Glutamatergic neuron (in vitro differentiated cells): ENCODE measurements at places on chromosomes 6 and 20.

GRCh38 chr20:17571153-17571527 lies 1.3 kb downstream of the DSTN start:
- H3K36me3 ChIP-seq: no peaks in the 10 kb centered on the region
- H3K27me3 ChIP-seq: peaks cover 7% of the 10 kb centered on the region
- H3K4me3 ChIP-seq: peak overlapping the region; percentile 97
- peak overlapping the region; percentile 89 for H3K27ac ChIP-seq
- no peak for DNase-seq

DNA sequence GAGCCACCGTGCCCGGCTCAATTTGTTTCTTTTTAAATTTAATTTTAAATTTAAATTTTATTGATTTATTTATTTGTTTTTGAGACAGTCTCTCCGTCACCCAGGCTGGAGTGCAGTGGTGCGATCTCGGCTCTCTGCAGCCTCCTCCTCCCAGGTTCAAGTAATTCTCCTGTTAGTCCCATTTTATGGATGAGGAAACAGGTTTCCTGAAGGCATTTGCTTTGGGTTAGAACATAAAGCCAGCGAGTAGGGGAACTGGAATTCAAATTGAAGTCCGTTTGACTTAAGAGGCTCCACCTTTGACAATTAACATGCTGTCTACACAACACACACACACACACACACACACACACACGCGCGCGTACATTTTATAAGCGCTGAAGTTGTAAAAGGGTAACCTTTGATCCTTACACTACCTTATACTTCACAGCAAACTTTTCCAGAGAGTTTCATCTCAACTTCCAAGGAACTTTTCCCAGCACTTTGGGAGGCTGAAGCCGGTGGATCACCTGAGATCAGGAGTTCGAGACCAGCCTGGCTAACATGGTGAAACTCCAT lies 232.0 kb downstream of the BCAS1 start:
- no peak overlapping the region for H3K4me3 ChIP-seq
- H3K27ac ChIP-seq: no peak overlapping the region
- H3K4me1 ChIP-seq: no peaks in the 10 kb centered on the region
- H3K36me3 ChIP-seq: no peaks in the 10 kb centered on the region
- DNase-seq: no peak

- peaks cover 5% of the 10 kb centered on the region for H3K36me3 ChIP-seq
- peaks cover 3% of the 10 kb centered on the region for H3K4me1 ChIP-seq
- no peak overlapping the region for H3K27ac ChIP-seq
- peak overlapping the region; percentile 67 for H3K4me3 ChIP-seq
- peak; percentile 24 for DNase-seq
These were observed 54.6 kb upstream of the POLR1H start for GRCh38 chr6:30006170-30007131.

DNA sequence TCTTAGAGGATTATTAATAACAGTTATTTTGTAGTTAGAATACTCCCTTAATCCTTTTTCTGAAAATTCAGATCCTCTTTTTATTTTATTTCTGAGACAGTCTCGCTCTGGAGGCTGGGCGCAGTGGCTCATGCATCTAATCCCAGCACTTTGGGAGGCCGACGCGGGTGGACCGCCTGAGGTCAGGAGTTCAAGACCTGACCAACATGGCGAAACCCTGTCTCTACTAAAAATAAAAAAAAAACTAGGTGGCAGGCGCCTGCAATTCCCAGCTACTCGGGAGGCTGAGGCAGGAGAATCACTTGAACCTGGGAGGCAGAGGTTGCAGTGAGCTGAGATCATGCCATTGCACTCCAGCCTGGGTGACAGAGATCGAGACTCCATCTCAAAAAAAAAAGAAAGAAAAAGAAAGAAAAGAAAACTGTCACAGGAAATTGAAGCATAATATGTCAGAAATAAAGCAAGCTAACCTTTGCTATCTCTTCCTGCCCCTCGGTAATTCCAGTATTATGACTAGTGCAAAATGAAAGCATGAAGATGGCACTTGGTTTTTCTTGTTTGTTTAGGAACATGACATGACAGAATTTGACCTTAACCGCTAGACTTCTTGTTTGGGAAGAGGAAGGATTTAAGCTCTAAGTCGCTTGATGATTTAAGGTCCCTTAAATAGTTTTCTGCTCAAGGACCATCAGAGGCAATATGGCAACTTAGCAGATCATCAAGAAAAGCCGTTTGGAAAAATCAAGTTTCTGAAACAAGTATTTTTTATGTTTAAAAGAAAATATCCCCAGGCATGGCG lies 1.8 kb upstream of the RBM39 start:
- H3K4me3 ChIP-seq: peak overlapping the region; percentile 99
- peaks cover 11% of the 10 kb centered on the region for H3K27me3 ChIP-seq
- H3K36me3 ChIP-seq: no peaks in the 10 kb centered on the region
- H3K4me1 ChIP-seq: peaks cover 12% of the 10 kb centered on the region

DNA sequence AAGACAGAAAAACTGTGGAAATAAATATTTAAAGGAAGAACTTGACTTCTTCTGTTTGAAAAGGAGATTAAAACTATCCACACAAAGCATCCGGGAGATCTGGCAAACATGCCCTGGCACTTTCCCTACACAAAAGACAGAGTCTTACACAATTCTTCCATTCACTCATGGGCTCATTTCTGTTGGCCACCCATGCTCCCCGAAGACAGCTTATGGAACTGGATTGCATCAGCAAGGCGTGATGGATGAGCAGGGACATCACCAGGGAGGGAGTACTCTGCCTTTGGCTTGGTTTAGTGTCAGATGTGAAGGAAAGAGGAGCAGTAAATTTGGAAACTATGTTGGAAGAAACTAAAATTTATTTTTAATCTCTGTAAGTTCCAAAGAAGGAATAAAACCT lies 379.3 kb downstream of the CD109 start:
- DNase-seq: no peak
- H3K27ac ChIP-seq: no peak overlapping the region
- no peaks in the 10 kb centered on the region for H3K4me1 ChIP-seq
- no peak overlapping the region for H3K4me3 ChIP-seq
- H3K27me3 ChIP-seq: peaks cover 2% of the 10 kb centered on the region

DNA sequence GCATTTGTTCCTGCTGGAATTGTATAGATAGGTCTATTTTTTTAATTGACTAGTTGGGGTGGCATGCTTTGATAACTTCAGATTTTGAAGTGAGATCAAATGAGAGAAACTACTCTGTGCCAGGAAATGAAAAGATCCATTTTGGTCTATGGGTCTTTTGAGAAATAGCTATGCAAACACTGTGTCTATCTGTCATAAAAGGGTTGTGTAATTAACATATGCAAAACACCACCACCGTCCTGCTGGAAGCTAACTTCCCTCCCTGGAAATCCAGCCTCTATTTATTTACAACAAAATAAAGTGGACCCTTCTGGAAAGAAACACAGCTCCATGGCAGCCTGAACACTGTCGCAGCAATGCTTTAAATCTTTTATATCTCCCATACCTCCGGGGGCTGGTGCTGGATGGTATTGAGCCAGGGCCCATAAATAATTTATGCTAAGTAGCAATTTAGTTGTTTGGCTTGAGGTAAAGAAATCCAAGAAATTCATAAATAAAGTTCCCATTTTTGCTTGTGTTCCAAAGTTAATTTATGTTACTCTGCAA lies 244.2 kb upstream of the POU3F2 start:
- no peaks in the 10 kb centered on the region for H3K36me3 ChIP-seq
- peaks cover 21% of the 10 kb centered on the region for H3K4me1 ChIP-seq
- peak; percentile 13 for DNase-seq
- H3K27ac ChIP-seq: no peak overlapping the region
- no peaks in the 10 kb centered on the region for H3K27me3 ChIP-seq

GRCh38 chr6:38599966-38600550 lies 39.7 kb downstream of the BTBD9 start:
- H3K36me3 ChIP-seq: no peaks in the 10 kb centered on the region
- H3K4me1 ChIP-seq: no peaks in the 10 kb centered on the region
- H3K27me3 ChIP-seq: no peaks in the 10 kb centered on the region
- no peak overlapping the region for H3K27ac ChIP-seq
- no peak for DNase-seq
- H3K4me3 ChIP-seq: no peak overlapping the region

GRCh38 chr6:5684320-5685053 lies 322.2 kb downstream of the NRN1 start:
- no peak overlapping the region for H3K27ac ChIP-seq
- DNase-seq: no peak
- H3K4me1 ChIP-seq: peaks cover 5% of the 10 kb centered on the region
- H3K36me3 ChIP-seq: peaks cover 8% of the 10 kb centered on the region

- H3K27me3 ChIP-seq: peaks cover 4% of the 10 kb centered on the region
- peaks cover 5% of the 10 kb centered on the region for H3K4me1 ChIP-seq
- H3K27ac ChIP-seq: no peak overlapping the region
- DNase-seq: no peak
- H3K36me3 ChIP-seq: no peaks in the 10 kb centered on the region
These were observed 41.9 kb downstream of the SNHG17 start for GRCh38 chr20:38393259-38393658.

- H3K36me3 ChIP-seq: no peaks in the 10 kb centered on the region
- peak; percentile 99 for DNase-seq
- H3K4me1 ChIP-seq: peaks cover 57% of the 10 kb centered on the region
- peak overlapping the region; percentile 71 for H3K4me3 ChIP-seq
- H3K27me3 ChIP-seq: peaks cover 28% of the 10 kb centered on the region
These were observed 63.2 kb downstream of the NOL4L start for GRCh38 chr20:32521780-32522525.

DNA sequence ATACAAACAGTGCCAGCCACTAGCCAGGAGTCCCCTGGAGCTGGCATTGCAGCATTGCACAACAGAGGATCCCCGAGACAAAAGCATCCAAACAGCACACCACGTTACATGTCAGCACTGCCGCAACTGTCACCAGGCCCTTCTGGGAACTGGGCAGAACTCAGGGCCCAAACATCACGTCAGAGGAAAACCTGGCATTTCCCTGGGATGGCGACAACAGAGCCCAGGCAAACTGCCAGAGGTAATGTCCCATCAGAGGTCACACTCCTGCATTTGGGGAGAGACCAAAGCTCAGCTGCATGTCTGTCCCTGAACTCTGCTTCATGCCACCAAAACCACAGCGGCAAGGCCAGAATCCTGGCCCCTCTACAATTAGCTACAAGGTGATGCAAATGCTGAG lies 36.3 kb downstream of the PPP1R3G start:
- no peaks in the 10 kb centered on the region for H3K36me3 ChIP-seq
- no peaks in the 10 kb centered on the region for H3K27me3 ChIP-seq
- H3K27ac ChIP-seq: no peak overlapping the region

DNA sequence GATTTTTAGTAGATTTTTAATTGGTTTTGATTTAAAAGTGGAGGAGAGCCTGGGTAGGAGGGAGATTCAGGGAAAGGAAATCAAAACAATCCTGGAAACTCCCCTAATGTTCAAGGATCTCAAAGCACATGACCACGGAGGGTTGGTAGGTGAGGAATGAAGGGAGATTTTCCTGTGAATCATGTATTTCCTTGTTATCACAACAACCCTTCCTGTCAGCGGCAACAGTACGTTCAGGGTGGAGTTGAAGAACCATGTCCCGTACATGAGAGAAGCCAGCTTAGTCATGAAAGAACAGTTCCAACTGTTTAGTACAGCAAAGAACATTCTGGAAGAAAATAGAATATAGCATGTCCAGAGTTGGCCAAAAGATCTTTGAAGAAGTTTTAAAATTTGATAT lies 79.4 kb upstream of the SCAF8 start:
- no peaks in the 10 kb centered on the region for H3K36me3 ChIP-seq
- H3K4me1 ChIP-seq: peaks cover 7% of the 10 kb centered on the region
- no peak for DNase-seq
- no peak overlapping the region for H3K4me3 ChIP-seq
- no peak overlapping the region for H3K27ac ChIP-seq

GRCh38 chr6:21527731-21528130 lies 65.8 kb upstream of the SOX4 start:
- DNase-seq: no peak
- no peaks in the 10 kb centered on the region for H3K36me3 ChIP-seq
- no peak overlapping the region for H3K27ac ChIP-seq
- no peak overlapping the region for H3K4me3 ChIP-seq
- H3K4me1 ChIP-seq: peaks cover 9% of the 10 kb centered on the region

- H3K4me3 ChIP-seq: no peak overlapping the region
- no peaks in the 10 kb centered on the region for H3K4me1 ChIP-seq
- no peaks in the 10 kb centered on the region for H3K36me3 ChIP-seq
- H3K27me3 ChIP-seq: no peaks in the 10 kb centered on the region
- no peak for DNase-seq
These were observed 164.7 kb downstream of the SCP2D1 start for GRCh38 chr20:18978311-18978710.

GRCh38 chr6:131115651-131116050 lies 19.6 kb upstream of the AKAP7 start:
- no peak for DNase-seq
- H3K27ac ChIP-seq: no peak overlapping the region
- no peaks in the 10 kb centered on the region for H3K36me3 ChIP-seq

- no peak overlapping the region for H3K4me3 ChIP-seq
- no peaks in the 10 kb centered on the region for H3K36me3 ChIP-seq
- no peaks in the 10 kb centered on the region for H3K27me3 ChIP-seq
- DNase-seq: no peak
- peaks cover 2% of the 10 kb centered on the region for H3K4me1 ChIP-seq
These were observed 150.9 kb upstream of the STMND1 start for GRCh38 chr6:16950825-16951495.

DNA sequence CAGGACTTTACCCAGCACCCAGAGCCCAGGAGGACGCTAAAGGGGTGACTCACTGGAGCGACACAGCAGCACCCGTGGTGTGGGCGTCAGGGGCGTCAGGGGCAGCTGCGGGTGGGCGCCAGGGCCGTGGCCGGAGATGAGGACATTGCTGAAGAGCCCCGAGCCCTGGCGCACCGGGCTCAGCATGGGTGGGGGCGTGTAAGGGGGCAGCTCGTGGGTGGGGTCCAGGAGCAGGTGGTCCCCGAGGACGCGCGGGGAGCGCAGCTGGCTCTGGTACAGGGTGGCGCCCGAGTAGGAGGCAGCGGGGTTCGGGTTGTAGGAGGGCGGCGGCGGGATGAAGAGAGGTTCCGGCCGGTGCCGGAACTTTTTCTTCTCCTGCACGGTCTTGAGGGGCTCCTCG lies 41.6 kb upstream of the MRPS10 start:
- H3K36me3 ChIP-seq: no peaks in the 10 kb centered on the region
- H3K27me3 ChIP-seq: peaks cover 8% of the 10 kb centered on the region
- H3K27ac ChIP-seq: no peak overlapping the region

GRCh38 chr6:43014434-43014909 lies 423 bp downstream of the KLHDC3 start:
- H3K4me3 ChIP-seq: peak overlapping the region; percentile 98
- peak overlapping the region; percentile 93 for H3K27ac ChIP-seq
- peaks cover 13% of the 10 kb centered on the region for H3K27me3 ChIP-seq
- H3K4me1 ChIP-seq: peaks cover 24% of the 10 kb centered on the region
- no peak for DNase-seq
- H3K36me3 ChIP-seq: no peaks in the 10 kb centered on the region

- H3K4me1 ChIP-seq: no peaks in the 10 kb centered on the region
- no peak overlapping the region for H3K4me3 ChIP-seq
- peaks cover 7% of the 10 kb centered on the region for H3K27me3 ChIP-seq
- H3K36me3 ChIP-seq: no peaks in the 10 kb centered on the region
These were observed 44.7 kb downstream of the MYH7B start for GRCh38 chr20:35000311-35000921.
